Stimulated activated CD4-positive, alpha-beta T cell treated with anti-CD3 and anti-CD28 coated beads, Interleukin-1b, Interleukin-23, amount 100 ng/mL, for 48 hours (primary cell): ENCODE measurements at places on chromosomes 5 and 9.

DNA sequence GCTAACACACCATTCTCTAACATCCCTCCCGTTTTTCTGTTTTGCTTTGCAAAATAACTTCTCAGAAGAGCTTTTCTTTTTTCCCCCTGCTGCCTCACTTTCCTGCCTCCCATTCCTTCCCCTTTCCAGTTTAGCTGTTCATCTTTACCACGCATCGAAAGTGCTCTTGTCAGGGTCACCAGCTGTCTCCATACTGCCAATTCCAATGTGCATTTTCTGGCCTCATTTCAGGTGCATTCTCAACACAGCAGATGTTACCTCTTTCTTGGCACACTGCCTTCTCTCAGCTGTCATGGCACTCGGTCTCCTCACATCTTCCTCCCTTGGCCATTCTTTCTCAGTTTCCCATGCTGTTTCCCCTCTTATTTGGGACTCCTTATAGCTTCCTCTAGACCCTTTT is 9.5 kb downstream of the ARSK start:
- DNase-seq, result no peak

DNA sequence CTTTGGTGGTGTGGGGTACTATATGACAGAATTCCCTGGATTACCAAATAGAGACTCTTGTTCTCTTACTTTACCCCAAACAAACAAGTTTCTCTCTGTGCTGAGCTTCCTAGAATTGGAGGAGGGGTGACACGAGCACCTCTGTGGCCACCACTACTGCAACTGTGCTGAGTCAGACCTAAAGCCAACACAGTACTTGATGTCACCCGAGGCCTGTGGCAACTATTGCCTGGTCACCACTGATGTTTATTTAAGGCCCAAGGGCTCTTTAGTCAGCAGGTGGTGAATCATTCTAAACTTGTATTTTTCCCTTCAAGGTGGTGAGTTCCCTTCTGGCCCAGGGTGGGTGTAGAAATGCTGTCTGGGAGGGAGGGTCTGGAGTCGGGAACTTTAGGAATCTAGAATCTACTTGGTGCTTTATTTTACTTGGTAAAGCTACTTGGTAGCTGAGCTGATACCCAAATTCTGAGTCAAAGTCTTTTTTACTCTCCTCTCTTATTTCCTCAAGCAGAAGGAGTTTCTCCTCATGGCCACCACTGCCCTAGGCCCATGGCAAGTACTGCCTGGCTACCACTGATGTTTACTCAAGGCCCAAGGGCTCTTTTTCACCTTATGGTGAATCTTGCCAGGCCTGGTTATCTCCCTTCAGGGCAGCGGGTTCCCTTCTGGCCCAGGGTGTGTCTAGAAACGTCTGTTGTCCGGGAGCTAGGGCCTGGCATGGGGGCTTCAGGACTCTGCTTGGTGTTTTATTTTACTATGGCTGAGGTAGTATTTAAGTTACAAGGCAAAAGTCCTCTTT is 9.8 kb downstream of the LURAP1L start:
- DNase-seq, result no peak

DNA sequence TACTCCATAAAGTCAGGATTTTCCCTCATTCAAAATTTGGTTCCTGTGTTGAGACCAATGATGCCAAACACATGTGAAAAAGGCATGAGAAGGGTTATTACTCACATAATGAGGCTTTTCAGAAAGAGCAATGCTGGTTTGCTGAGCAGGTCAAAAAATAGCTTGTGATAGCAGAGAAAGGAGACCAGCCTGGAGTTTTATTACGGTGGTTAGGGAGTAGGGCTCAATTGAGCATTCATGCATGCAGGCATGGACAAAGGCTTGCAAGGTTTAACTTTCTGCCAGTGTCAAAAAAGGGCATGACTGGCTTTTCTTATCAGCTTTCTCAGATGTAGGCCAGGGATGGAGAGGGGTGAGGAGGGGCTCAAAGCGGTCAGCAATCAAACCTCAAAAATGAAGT is 628.3 kb downstream of the DNAH5 start:
- DNase-seq, result no peak

GRCh38 chr9:114671605-114672004 is 10.4 kb downstream of the TEX48 start:
- DNase-seq, result no peak

DNA sequence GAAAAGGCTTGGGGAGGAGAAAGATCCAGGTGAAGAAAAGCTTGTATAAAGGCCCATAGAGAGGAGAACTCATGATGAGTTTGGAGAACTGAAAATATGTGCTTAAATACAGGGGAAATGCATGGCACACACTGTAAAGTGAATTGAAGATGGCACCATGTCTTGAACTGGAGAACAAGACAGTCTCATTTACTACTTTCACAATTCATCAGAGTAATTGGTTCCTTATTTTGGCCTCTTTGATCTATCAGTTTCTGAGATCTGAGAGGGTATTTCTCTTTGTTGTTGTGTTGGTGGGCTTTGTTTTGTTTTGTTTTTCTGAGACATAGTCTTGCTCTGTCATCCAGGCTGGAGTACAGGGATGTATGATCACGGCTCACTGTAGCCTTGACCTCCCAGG is 98.2 kb downstream of the CEMIP2 start:
- no peak for DNase-seq
